Naive thymus-derived CD4-positive, alpha-beta T cell (primary cell): ENCODE measurements at places on chromosomes 7 and 10.

DNA sequence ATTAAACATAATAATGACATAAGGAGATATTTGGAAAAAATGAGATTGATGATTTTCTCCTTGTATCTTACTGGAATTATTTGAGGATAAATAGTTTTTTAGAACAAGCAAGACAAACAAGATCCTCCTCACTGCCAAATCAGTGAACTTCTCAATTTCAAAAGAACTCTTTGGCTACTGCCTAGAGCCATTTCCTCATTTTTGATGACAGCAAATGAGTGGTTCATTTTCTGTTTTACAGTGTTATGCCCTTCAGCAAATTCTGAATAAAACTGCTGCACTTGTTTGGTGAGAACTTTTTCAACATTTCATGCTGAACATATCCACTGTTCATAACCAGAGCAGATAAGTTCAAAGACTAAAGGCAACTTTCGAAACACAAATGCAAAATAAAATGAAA, 42.5 kb upstream of the AHR start:
- DNase-seq = no peak

DNA sequence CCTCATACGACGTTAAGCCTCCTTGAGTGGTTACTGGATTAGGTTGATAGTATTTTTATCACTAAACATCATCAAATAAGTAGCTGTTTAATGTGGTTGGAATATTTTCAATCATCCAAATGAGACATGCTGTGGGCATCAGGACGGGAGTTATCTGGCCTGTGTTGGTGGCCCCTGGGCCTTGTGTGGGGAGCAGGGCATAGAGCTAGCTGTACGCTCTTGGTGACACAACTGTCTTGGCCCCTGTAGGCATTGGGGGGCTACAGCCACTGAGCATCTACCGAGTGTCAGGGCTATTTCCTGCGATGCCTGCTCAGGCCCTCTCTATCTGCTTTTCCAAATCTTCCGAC, 28.3 kb downstream of the BAG3 start:
- no peak for DNase-seq

DNA sequence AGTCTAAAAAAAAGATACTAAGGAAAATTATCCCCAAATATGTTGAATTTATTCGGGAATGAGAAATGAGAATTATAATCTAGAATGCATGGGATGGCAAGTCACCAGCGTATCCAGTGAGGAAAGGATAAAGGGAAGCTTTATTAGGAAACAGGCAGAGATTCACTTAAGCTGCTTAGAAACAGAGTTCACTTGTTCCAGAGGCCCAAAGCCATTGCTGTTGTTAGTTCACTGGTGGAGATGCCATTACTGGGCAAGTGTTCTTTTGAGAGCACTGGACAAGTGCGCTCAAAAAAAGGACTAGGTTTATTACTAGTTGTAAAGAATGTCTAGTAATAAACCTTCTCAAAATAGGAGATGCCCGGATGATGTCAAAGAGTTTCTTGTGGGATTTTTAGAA, 51.2 kb downstream of the MICU1 start:
- no peak for DNase-seq

DNA sequence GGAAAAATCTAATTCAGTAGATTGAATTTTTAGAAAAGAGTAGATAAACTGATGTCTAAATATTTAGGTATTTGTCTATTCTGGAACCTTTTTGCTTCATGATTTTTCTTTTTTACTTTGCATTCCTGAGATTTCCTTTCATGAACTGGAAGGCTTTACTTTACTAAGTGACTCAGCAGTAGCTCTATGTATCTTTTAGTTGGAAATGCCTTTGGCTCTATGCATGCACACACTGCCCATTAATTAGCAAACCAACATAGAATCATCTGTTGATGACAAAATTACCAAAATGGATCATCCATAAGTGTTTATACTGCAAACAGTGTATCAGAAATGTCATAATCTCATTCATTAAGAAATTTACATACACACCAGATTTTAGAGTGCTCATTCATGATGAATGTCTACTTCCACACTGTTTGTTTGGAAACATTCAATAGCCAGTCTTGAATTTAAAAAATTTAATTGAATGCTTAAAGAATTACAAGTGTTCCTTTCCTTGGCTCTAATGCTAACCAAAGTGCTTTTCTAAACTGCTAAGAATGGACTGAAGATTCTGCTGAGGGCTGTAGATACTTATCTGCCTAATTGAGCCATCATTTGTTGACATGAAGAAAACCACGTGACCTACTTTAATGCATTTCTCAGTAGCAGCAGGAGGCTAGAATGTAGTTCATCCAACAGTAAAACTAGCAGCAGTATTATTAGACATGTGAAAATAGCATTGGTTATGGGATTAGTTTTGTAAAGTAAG, 282.0 kb downstream of the ADK start:
- no peak for DNase-seq

GRCh38 chr10:72109636-72110157, 21.3 kb upstream of the SPOCK2 start:
- no peak for DNase-seq

DNA sequence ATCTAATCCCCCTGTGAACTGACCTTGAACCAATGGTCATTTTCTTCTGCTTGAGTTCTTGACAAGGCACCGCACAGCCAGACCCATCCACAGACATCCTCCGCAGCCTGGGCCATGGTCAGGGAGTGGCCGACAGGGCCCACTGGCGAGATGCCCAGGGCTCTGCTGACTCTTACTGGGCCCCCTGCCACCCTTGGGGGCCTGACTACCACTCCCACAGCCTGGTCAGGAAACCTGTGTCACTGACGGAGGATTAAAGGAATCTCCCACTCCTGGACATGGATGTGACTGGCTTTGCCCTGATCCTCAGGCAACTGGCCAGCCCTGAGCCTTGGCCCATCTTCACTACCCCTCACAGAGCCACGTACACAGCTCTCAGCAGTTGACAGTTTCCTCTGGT, 50.4 kb upstream of the ENO4 start:
- DNase-seq = no peak

- DNase-seq = no peak
Measured at GRCh38 chr10:108787932-108788331, 1135.4 kb downstream of the XPNPEP1 start.

DNA sequence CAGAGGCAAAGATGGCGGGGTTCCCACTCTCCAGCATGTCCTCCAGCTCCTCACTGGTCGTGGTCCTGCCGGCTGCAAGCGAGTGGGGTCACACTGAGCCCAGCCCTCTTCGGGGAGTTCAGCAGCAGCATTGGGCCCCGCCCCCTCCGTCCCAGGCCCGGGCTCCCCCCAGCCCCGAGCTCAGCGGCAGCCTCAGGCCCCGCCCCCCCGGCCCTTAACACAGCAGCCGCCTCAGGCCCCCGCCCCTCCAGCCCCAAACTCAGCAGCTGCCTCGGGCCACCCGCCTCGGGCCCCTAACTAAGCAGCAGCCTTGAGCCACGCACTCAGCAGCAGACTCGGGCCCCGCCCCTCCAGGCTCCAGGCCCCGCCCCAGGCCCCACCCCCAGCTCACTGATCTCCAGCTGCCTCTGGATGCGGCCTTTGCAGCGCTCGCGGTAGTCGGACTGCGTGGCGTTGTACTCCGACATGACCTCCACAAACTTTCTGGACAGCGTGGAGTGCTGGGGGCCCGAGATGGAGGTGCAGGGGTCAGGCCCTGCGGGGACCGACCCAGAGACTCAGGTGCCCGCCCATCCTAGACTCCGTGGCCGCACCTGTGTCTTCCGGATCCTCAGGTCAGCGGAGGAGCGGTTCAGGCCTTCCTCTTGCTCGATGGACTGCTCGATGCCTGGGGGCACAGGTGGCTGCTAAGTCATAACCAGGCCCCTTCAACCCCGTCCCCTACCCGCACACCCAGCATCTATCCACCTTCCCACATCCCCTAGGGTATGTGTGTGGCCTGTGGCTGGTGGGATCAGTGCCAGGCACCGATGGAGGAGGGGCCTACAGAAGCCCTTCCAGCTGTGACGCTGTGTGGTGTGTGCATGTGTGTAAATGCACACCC, 15.5 kb downstream of the STX1A start:
- DNase-seq = peak; percentile 41

- no peak for DNase-seq
Measured at GRCh38 chr10:81082621-81083376, 545.1 kb downstream of the SH2D4B start.

- no peak for DNase-seq
Measured at GRCh38 chr10:6916601-6917000, 336.5 kb upstream of the PRKCQ start.

DNA sequence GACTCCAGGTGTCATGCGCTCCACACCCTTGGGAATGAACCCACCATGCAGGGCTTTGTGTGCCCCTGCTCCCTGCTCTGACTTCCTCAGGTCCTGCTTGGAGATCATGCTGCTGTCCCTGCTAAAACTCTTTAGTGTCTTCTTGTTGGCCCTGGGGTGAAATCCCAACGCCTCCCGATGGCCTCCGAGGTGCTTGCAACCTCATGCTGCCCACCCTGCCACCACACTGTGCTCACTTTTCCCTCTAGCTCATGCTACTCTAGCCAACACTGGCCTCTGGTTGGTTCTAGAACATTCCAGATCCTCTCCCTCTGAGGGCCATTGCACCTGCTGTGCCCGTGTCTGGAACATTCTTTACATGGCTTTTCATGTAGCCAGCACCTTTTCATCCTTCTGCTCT, 227.7 kb downstream of the ADAM12 start:
- no peak for DNase-seq

- no peak for DNase-seq
Measured at GRCh38 chr7:150321788-150322113, 1.4 kb upstream of the LRRC61 start.

DNA sequence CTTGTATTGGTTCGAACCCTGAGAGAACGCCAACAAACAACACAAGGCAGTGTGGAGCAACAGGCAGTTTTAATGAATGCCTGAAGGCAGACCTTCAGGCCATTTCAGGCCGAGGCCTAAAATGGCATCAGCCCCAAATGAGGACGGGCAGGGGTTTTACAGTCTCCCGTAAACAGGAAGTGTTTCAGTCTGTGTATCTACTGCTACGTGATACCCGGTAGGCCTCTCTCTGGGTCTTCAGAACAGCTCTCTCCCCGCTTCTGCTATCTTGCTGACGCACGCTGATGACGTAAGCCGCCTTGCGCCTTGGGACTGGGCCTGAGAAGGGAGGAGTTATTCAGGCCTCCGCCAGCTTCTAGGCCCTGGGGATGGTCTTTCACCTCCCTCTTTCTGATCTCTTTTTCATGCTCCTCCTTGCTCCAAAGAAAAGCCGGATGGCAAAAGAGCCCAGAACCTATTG, 67.7 kb downstream of the ST8SIA6 start:
- no peak for DNase-seq

GRCh38 chr10:105973902-105974301, 1190.6 kb downstream of the SORCS1 start:
- no peak for DNase-seq

DNA sequence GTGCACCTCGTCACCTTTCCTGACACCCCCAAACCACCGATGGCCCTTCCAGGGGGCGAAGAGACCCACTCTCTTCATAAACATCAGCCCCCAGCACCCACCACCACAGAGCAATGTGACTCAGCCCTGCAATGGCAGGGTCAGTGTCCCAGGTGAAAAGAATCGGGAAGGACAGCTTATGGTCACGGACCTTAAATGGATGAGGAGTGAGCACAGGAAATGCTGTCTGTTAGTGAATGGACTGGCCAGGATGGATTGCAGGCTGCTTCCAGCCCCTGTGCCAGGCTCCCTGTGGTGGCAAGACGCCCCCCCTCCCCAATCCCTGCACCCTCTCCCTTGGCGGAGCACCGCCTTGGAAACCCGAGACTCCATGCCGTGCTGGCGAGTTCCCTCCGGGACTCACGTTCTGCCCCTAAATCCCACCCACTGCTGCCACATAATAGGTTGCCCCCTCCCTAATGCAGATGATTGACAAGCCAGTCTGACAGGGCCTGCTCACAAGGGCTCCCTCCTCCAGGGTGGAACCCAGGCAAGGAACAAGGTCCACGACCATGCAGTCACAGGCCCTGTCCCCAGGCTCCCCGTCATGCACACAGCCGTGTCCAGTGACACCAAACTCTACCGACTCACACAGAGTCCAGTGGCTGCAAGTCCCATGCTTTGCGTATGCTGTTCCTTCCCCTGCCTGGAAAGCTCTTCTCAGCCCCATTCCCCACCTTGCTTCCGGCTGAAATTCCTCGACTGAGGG, 7.3 kb downstream of the ASB13 start:
- no peak for DNase-seq

DNA sequence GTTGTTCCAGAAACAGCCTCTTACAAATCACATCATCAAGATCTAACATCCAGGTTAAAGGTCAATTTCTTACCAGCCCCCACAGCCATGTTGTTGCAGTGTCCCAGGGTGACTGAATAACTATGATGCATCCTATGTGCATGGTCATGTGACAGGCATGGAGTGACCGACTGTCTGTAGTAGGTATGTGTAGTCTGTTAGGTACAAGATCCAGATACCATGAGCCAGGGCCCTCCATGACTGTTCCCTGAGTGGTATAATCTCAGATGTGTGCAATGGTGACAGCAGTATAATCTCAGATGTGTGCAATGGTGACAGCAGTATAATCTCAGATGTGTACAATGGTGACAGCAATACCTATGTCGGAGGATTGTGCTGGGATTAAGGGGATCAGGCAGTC, 8.8 kb downstream of the CDHR3 start:
- DNase-seq = no peak

- DNase-seq = no peak
Measured at GRCh38 chr7:121561717-121562116, 165.6 kb upstream of the FAM3C start.

- no peak for DNase-seq
Measured at GRCh38 chr10:123139521-123140163, 3.9 kb downstream of the HMX3 start.

DNA sequence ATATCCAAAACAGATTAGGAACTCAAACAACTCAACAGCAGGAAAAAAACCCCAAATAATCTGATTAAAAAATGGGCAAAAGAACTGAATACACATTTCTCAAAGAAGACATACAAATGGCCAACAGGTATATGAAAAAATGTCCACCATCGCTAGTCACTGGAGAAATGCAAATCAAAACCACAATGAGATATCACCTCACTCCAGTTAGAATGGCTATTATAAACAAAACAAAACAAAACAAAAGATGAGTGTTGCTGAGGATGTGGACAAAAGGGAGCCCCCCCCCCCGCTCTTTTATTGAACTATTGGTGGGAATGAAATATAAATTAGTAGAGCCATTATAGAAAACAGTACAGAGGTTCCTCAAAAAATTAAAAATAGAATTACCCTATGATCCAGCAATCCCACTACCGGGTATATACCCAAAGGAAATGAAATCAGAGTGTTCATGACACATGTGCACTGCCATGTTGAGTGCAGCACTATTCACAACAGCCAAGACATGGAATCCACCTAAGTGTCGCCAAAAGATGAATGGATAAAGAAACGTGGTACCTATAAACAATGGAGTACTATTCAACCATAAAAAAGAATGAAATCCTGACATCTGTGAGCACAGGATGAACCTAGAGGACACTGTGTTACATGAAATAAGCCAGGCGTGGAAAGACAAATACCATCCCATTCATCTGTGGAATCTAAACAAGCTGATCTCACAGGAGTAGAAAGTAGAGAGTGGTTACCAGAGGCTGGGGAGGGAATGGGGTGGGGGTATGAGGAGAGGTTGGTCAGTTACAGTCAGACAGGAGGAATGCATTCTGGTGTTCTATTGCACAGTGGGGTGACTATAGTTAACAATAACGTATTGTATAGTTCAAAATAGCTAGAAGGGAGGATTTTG, 78.1 kb upstream of the RHEB start:
- DNase-seq = no peak

GRCh38 chr7:152760854-152761748, 1.5 kb downstream of the ACTR3B start:
- DNase-seq = no peak
